ENCODE measurements at places on chromosomes 11 and 22. TPM values are rescaled to one million over a fixed set of nuclear protein-coding genes. Genes with fewer than 3 reads are reported as not detected.

GRCh38 chr11:86255896-86256295, 11.3 kb downstream of the EED start:
- no peak for DNase-seq
- H3K36me3 ChIP-seq = peaks cover 6% of the 10 kb centered on the region
- H3K4me1 ChIP-seq = no peaks in the 10 kb centered on the region

DNA sequence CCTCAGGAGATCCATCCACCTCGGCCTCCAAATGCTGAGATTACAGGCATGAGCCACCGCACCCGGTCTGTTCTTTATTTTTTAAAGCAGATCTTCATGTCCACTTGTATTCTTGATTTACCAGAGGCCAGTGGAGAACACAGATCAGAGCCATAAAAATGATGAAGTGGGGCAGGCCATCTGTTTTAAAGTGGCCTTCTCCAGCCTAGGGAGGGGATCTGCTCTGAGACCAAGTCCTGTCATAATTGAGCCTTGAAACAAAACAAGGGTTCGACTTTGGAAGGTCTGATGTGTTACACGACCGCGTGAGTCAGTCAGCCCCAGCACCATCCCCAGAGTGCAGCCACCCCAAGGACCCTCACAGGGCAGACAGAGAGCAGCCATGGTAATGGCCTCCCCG, 27.5 kb downstream of the ABCC8 start:
- no peaks in the 10 kb centered on the region for H3K4me1 ChIP-seq
- H3K27me3 ChIP-seq = peaks cover 11% of the 10 kb centered on the region
- no peak overlapping the region for H3K27ac ChIP-seq
- no peak for DNase-seq

DNA sequence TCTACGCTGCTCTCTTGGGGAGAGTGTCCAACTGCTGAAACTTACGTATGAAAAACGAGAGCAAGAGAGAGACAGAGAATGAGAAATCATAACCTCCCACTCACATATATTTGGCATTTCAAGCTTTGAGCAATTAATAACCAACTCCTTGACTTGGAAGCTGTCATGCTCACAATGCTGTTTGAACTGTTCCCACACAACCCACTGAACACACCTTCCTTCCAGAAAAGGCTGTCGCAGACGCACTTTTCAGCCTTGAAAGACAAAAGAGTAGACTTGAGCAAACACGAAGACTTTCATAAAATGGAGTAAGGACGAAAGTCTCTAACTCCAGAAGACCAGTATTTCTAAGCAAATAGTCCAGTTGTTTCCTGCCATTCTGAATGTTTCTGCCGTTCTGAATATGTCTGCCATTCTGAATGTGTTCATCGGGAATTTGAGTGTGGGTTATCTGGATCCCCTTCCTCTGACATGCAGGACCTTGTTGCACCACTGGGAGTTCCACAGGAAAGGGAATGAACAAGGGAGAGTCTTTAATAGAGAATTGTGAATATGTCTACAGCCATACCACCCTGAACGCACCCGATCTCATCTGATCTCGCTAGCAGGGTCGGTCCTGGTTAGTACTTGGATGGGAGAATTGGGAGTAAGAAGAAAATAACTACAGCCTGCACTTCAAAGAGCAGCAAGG, 86.2 kb upstream of the BARX2 start:
- H3K27me3 ChIP-seq = peaks cover 11% of the 10 kb centered on the region
- H3K4me3 ChIP-seq = no peak overlapping the region
- peaks cover 3% of the 10 kb centered on the region for H3K4me1 ChIP-seq
- no peak for DNase-seq
- no peak overlapping the region for H3K27ac ChIP-seq

GRCh38 chr11:86153439-86153838, 84.6 kb upstream of the PICALM start:
- no peak for DNase-seq
- no peak overlapping the region for H3K27ac ChIP-seq
- H3K4me1 ChIP-seq = peaks cover 33% of the 10 kb centered on the region
- no peak overlapping the region for H3K4me3 ChIP-seq
- no peaks in the 10 kb centered on the region for H3K36me3 ChIP-seq

GRCh38 chr22:46086577-46087335, 63.6 kb upstream of the PPARA start:
- peaks cover 94% of the 10 kb centered on the region for H3K36me3 ChIP-seq
- peak overlapping the region; percentile 80 for H3K4me3 ChIP-seq
- peaks cover 97% of the 10 kb centered on the region for H3K4me1 ChIP-seq
- H3K27me3 ChIP-seq = no peaks in the 10 kb centered on the region

NAALAD2 gene
- total RNA-seq = 1.8 TPM
